ENCODE measurements at places on chromosomes 12 and 14.

GRCh38 chr12:51377099-51377984 lies 13.9 kb downstream of the GALNT6 start:
- no peak for DNase-seq

- no peak for DNase-seq
Measured at GRCh38 chr14:32629236-32629635, 300.1 kb downstream of the AKAP6 start.

GRCh38 chr14:50067723-50068495 lies 48.5 kb downstream of the VCPKMT start:
- DNase-seq = no peak

DNA sequence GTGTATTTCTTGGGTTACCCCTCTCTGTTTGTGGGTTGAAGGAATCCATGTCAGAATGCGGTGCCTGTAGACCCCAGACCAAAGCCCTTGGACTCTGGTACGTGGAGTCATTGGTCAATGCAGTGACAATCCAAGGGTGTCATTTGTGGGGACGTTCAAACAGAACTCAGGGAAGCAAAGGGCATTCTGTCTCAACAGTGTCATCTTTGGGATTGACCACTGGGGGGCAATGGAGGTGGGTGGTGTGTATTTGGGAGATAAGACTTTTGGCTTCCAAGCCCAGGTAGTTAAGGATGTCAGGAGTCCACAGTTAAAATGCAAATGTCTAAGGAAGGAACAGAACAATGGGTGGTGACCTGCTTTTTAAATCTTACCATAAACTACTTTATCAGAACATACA lies 54.6 kb upstream of the CCDC175 start:
- DNase-seq = no peak
